Activated CD4-positive, alpha-beta T cell treated with anti-CD3 and anti-CD28 coated beads, Interleukin-10, Interleukin-2, amounts not matched to agents 100 ng/mL and 50 ng/mL, durations not matched to agents 16 hours and 8 hours (primary cell): ENCODE measurements at places on chromosomes 12 and 14.
A peak's percentile ranks its signal among the peaks of the same experiment; 100 is the strongest.

- no peak for DNase-seq
These were observed 50.0 kb upstream of the GPATCH2L start for GRCh38 chr14:76101391-76102379.

GRCh38 chr12:4395818-4396217, 16.3 kb upstream of the FGF23 start:
- DNase-seq, result no peak

- peak; percentile 47 for DNase-seq
These were observed 28.4 kb downstream of the DGLUCY start for GRCh38 chr14:91142214-91142668.

- peak; percentile 74 for DNase-seq
These were observed 227.1 kb upstream of the KRR1 start for GRCh38 chr12:75738486-75738885.

DNA sequence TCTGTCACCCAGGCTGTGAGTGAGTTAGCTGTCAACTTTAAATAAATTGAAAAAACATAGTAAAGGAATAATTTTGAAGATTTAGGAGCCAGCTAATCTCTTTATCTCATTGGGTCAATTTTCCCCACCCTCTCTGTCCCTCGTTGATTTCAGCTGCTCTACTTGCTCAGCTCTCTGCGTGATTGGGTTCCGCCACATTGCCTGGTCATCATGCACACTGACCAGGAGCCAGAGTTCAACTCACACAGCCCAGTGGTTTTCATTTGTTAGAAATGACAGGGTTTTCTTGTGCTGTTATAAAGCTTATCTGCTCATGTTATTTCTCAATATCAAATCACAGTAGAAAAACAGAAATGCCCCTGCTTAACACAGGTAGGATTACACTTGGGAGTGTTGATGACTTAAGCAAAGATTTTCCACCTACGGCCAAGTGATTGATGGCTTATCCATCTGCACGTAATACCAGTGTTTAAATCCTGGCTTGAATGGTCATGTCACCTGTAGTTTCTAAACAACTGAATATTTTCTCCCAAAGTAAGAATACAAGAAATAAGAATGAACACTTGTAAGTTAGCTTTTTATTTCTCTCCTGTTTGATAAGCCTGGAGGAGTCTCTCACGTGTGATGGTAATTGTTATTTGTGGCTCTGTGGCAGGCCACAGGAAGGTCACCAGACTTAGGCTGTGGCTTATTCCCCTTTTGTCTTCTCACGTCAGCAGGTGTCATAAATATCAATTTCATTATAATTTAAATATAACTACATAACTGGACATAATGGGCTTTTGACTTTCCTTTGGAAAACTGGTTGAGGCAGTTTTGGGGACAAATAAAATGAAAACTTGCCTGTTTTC, 367.2 kb upstream of the DDHD1 start:
- no peak for DNase-seq

DNA sequence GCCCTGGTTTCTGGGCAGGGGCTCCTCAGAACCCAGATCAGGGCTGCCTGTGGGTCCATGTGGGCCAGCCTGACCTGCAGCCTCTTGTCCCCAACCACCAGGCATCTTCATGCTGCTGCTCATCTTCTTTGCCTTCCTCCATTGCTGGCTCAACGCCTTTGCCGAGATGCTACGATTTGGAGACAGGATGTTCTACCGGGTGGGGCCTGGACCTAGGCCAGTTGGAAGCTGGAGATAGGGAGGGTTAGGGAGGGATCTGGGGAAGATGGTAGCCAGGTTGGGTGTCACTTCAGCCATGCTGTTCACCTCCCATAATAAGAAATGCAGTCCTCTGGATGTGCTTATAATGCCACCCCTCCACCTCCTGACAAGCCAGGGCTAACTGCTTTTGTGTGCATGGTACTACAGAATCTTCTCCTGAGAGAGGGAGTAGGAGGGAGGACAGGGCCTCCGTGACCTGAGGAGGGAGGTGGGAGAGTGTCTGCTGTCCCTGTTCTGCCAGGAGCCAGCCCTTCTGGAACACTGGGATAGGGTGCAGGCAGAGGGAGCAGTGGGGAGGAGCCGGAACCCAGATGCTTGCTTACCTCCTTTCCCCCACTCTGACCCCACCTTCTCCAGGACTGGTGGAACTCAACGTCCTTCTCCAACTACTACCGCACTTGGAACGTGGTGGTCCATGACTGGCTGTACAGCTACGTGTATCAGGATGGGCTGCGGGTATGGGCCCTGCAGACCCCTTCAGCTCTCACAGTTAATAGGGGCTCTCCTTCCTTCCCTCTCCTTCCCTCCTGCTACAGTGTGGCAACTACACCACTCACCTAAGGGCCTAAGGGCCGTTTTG, 17.6 kb downstream of the SOAT2 start:
- DNase-seq, result no peak

DNA sequence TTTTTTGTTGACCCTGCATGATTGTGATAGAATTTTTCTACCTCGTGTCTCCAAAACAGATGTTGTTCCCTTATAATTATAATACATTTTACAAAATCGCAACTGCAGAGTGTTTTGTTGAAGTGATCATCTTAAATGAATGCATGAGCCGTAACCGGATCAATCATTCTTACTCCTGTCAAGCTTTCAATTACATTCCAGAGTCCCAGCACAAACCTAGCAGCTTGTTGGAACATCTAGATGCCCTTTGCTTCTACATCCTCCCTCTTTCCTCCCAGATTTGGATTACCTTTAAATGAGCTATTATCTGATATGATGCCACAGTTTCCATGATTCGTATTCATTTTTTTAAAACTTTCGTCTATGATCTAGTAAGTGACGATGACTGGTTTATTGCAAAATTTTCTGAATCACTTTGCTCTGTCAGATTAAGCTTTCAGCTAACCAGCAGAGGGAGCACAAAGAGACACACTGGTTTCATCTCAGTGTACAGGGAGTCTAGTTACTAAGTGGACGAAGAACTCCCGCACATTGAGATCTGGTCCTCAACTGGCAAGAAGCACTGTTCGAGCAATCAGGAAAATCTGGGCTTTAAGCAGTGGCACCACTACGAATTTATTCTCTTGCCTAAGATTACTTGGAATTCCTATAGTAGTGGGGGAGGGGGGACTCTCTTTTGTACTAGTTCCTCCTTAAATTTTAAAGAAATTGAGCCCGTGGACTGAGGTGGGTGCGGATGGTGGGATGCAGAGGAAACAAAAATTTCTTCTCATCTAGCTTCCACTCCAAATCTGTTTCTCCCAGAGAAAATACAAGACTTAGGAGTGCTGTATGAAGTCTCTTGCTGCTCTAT, 40.9 kb downstream of the TSHR start:
- DNase-seq, result peak; percentile 69

DNA sequence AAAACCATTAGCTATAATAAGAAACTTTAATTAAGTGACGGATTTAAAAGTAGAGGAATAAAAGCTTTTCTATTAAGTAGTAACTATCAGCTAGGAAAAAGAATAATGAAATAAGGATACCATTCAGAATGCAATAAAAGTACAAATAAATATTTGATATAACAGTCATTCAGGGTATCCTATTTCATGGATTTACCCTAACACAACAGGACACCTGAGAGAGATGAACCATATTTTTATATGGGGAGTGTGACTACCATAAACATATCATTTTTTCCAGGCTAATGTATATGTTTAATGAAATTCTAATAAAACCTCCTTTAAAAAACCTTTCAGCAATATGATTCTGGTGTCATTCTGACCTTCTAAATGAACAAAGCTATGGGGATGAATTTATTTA, 393.8 kb downstream of the SNAPC1 start:
- DNase-seq, result no peak

- DNase-seq, result no peak
These were observed 60.2 kb downstream of the MDM2 start for GRCh38 chr12:68868043-68868790.

DNA sequence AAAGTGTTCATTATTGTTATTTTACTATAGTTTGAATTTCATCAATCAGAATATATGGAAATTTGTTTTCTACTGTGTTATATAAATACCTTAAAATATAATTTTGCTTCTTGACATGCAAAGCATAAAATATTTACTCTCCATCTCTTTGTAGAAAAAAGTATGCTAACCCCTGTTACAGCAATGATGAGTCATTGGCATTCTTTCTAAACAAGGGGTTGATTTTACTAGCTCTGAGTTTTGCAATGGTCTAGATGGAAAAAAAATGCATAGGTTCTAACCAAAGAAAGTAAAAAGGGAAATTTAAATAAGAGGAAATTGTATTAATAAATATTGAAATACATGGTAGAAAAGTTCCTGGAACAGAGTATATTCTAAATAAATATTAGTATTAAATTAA, 990.2 kb upstream of the ATXN7L3B start:
- DNase-seq, result no peak

- no peak for DNase-seq
These were observed 2.8 kb upstream of the ACADS start for GRCh38 chr12:120722784-120723183.

DNA sequence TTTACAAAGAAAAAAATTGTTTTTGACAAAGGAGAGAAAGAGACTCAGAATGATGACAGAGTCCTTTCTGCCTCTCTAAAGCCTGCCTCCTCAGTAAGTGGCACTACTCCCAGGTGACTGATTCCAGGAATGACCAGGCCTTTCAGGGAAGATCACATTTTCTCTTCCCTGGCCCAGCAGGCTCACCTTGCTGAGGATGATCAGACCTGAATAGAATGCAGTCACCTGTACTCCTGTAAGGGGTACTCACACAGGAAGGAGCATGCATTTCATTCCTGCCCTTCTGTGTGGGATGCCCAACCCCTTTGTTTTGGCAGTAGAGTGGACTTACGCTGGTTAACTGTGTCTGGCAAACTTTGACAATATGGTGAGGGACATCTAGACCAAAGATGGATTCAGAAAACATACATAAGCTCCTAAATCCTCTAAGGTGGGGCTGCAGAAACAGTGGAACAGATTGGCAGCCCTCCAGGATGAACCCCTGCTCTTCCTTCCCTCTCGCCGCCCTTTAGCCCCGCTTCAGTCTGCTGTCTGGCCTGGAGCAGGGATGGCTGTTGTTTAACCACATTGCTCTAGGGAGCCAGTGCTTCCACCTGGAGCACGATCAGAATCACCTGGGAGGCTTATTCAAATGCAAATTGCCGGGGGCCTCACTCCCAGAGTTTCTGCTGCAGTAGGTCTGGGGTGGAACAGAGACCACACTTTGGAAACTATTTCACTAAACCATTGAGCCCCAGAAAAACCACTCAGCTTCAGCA, 29.8 kb downstream of the ERG28 start:
- DNase-seq, result no peak

DNA sequence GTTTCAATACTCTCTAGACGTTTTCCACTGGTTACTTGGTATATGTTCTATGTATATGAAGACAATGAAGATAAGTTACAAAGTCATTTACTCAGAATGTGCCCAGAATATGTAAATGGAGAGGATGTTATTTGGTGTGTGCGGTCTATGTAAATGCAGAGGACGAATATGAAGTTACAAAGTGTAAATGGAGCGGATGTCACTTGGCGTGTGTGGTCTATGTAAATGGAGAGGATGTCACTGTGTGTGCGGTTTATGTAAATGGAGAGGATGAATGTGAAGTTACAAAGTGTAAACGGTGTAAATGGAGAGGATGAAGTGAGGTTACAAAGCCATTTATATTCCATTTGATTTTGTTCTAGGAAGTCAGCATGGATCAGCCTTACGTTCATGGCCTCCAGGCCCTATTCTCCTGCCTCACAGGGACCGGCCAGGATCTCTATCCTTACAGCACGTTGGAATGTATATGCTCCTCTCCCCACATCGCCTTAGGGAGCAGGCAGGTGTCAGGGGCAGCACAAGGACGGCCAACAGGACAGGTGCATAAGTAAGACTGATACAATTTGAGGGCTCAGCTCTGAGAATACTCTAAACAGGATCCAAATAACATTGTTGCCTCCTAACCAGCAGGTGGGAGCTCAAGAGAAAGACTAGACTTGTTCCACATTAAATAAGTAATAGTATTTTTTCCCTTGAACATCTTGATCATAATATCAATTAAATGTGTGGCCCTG, 42.4 kb downstream of the GLRX5 start:
- DNase-seq, result no peak

DNA sequence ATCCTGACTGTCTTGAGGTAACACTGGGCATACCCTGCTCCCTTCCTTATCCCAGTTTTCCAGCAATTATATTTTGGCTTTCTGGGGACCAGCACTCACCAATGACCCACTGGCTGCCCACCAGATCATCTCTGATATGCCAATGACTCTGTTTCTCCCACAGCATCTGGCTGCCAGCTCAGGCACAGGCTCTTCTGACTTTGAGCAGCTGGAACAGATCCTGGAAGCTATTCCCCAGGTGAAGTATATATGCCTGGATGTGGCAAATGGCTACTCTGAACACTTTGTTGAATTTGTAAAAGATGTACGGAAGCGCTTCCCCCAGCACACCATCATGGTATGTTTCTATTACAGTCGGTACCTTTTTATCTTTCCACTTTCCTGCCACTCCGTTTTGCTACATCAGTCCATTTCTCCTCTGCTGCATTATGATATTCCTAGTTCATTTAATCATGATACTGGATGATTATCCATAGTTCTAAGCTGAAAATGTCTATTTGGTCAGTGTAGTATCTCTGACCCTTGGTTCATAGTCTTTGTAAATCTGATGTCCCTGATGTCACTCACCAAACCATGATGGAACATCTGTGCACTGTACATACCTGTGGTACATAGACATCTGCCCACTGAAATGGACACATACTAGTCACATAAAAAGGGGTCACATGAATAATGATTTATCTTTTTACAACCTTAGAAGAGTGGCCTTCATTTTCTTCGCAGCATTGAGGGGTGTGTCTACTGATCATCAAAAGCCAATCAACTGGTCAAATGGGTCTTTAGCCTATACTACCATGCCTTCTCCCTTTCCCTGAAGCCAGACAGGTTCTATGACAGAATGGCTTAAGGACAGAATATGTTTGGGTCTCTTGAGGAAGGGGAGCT, 3.3 kb downstream of the GMPR2 start:
- DNase-seq, result no peak

- no peak for DNase-seq
These were observed 60.0 kb upstream of the FZD10 start for GRCh38 chr12:130102266-130102665.

GRCh38 chr14:26841920-26842741, 244.3 kb upstream of the NOVA1 start:
- no peak for DNase-seq

DNA sequence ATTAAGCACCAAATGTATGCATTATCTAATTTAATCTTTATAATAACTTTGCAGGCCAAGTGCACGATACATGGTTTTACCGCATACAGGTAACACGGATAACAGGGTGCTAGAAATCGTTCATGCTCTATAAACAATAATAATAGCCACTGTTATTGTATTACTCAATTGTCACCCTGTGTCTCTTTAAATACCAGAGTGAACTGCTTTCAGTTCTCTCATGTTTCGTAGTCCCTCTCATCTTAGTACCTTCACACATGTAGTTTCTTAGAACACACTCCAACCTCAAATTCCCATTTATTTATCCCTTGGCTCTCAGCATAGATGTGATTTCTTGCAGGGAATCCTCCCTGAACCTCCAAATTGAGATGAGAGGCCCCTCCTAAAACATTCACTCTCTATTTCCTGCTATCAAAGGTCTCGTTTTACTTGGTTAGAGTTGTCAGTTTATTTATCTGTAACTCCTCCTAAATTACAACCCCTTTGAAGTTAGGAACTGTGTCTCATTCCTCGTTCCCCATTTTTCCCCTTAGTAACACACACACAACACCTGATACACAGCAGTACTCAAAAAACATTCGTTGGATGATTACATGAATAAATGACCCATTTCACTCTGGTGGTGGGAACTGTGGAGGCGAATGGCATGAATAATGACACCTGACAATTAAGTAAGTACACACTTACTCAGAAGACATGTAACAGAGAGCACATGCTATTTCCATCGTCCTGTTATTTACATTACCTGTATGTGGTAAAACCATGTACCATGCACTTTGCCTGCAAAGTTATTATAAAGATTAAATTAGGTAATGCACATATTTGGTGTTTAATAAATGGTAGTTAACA, 134.6 kb downstream of the BTG1 start:
- no peak for DNase-seq
